ENCODE measurements at places on chromosomes 13 and 19.
A peak's percentile ranks its signal among the peaks of the same experiment; 100 is the strongest.

- no peak for DNase-seq
Observed at GRCh38 chr13:49302817-49303216, 55.1 kb downstream of the CDADC1 start.

DNA sequence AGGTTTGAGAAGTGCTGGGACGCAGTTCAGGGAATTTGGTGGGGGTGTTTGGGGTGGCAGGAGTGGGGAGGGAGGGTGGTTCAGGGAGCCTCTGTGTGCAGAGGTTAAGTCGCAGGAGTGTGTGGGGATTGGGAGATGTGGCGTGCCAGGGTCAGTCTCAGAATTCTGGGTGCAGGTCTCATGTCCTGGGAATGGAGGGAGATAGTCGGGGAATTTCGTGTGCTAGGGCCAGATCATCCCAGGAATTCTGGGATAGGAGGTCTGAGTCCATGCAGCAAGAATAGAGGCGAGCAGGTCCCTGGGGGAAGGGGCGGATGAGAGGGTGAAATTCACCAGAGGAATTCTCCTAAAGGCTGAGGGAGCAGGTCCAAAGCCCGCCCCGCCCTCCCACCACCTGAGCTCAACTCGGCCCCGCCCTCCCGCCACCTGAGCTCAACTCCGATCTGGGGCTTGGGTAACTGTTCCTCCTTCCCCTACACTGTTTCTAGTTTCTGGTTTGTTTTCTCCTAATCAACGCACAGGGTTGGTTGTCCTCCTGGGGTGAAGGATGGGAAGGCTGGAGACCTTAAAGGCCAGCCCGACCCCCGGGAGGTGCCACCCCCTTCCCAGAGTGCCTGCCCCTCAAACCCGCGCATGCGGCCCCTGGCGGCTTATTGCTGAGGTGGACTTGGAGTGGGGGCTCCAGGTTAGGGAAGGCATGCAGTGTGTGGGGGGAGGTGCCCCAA lies 15.2 kb downstream of the KCNC3 start:
- no peak for DNase-seq

GRCh38 chr13:30362869-30363268 lies 55.5 kb upstream of the KATNAL1 start:
- no peak for DNase-seq

DNA sequence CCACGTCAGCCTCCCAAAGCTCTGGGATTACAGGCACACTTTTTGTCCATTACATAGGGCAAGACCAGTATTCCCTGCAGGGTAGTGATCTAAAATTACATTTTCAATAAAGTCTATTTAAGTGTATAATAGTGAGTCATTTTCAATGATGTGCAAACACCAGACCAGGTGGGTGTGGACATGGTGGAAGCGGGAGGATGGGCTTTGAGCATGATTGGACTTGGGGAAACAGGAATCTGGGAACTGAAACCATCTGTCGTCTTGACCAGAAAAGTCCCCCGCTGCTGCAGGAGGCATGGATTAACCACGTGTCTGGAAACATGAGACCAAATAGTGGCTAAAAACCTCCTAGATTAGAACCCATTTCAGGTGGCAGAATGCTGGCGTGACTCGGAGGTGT lies 4.9 kb downstream of the FXYD3 start:
- DNase-seq = no peak

- no peak for DNase-seq
Observed at GRCh38 chr19:2294687-2295335, 12.8 kb upstream of the PEAK3 start.

DNA sequence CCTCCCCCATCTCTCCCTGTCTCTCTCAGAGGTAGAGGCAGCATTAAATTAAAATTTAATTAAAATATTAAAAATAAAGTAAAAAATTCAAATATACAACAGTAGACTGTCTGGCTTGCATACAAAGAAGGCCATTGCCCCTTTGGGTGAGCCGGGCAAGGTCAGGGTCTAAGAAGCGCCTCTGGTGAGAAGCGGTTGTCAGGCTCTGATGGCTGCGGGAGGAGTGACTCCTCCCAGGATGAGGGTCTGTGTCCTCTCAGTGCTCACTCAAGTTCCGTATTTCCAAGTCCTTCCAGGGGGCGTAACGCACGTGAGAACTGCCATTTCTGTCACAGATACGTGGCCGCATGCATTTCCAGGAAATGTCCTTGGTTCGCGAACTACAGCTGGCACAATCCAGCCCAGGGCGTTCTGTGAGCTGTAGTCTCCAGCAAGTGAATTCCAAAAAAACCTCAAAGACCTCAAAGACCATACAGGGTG lies 737 bp upstream of the ZNF181 start:
- DNase-seq = peak; percentile 90

GRCh38 chr19:9407827-9408226 lies 27.5 kb downstream of the ZNF266 start:
- no peak for DNase-seq

DNA sequence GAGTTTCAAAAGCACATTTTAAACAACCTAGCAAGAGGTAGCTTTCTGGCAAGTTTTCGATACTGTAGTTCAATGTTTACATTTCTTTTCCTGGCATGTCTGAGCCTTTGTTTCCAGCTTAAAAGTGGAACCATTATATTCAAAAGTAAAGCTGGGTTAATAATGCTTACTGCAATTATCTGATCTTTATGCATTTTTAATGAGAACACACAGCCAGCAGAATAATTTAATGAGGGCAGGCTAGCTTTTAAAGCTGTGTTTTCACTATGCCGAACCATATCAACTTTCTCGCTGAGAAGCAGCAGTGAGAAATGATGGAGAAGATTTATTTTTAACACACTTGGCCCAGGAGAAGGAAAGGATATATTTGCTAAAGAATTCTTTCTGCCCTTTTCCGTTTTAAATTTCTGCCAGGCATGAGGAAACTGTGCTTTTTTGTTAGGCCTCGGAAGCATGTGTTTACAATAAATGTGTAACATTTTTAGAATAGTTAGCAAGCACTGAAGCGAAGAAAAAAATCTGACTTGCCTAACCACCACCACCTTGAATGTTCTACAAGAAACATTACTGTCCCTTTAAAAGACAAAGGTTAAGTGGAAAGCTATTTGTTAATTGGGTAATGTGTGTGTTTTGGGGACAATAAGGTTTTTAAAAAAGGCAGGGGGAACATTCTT lies 1.0 kb downstream of the MBNL2 start:
- no peak for DNase-seq

DNA sequence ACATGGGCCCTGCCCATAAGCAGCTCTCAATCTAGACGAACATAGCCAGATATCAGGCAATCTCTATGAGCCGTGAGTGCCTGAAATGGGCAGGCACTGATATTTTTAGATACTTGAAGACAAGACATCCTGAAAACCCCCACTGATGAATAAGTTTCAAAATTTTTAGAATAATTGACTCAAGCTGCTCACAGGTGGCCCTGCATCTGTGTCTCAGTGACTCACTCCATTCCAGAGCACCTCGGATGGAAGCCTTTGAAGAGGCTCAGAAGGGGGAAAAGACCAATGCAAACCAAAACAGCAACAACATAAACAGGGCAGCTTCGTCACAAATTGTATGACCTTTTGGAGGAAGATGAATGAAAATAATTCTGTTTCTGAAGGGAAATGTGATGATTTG lies 42.8 kb upstream of the SLC46A3 start:
- DNase-seq = no peak

DNA sequence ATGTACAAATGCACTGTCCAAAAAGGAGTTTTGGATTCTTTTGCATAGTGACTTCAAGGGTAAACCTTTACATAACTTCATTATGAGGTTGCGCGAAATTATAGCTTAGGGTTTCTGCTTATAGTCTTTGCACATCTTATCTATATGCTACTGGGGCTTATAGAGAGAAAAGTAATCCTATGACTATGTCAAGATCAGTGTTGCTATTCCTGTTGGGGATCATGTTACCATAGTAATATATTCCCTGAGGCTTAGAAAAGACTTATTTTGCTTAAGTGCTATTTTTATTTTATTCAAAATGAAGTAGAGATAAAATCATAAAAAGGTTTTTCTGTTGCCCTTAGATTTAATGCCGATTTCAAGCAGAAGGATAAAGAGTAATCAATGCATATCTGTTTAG lies 14.7 kb upstream of the POSTN start:
- no peak for DNase-seq

GRCh38 chr13:35814605-35815011 lies 316.6 kb downstream of the DCLK1 start:
- DNase-seq = no peak

DNA sequence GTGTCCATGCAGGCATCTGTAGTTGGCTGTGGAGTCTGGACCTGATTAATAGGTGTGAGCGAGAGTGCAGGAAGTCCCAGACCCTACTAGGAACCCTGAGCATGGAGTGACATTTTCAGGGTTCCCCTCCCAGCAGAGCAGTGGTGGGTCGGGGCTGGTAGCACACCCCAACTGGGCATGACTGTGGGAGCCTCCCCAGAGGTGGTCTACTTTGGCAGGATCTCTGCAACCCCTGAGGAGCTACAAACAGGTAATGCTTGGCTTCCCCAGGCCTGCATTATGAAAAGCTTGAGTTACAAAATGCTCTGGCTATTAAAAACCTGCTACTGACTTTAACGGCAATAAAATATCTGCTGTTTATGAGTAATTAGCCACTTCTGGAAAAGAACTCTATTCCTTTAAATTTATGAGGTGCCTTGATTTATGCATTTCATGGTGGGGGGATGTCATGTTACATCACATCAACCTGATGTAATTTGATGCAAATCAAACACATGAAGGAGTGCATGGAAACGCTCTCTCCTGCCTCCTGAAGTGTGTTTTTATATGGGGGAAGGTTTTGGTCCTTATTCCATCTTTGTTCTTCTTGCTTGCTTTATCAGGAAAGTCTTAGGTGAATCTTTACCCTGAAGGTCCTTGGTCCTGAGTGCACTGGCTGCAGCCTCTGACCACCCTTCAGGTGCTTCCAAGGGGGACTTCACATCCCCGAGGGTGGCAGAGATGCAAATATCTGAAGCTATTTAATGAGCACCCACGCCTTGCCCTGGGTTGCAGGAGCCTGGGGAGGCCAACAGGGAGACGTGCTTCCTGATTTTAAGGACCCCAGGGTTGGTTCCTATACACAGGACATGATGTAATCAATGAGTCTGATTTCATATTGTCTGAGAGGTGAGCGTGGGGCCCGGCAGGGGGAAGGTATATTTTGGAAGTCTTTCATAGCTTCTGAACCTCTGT lies 54.0 kb downstream of the ZNF536 start:
- no peak for DNase-seq

DNA sequence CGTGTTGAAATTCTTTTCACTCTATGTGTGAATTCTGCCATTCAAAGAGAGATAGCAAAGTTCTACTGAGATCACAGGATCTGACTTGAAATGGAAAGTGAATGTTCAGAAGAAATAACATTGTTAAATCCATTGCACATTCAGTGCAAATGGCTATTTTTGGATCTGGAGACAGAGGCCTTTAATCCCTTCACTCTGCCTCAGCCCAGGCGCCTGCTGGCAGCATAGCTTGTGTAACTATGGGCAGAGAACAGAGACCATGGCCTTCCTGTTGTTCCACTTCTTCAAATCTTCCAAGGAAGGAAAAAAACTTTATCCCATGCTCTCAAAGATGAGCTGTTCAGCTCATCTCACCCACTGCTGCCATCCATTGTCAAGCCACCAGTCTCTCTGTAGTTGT lies 265.4 kb downstream of the LMO7 start:
- DNase-seq = no peak
